ENCODE measurements at places on chromosomes 7 and 10.
A peak's percentile ranks its signal among the peaks of the same experiment; 100 is the strongest.

GRCh38 chr10:32210306-32211045, 136.5 kb downstream of the EPC1 start:
- peak; percentile 70 for DNase-seq

- DNase-seq: peak; percentile 97
Measured at GRCh38 chr7:140625908-140626868, 14.4 kb downstream of the DENND2A start.

- no peak for DNase-seq
Measured at GRCh38 chr10:44199267-44199666, 185.6 kb downstream of the CXCL12 start.

DNA sequence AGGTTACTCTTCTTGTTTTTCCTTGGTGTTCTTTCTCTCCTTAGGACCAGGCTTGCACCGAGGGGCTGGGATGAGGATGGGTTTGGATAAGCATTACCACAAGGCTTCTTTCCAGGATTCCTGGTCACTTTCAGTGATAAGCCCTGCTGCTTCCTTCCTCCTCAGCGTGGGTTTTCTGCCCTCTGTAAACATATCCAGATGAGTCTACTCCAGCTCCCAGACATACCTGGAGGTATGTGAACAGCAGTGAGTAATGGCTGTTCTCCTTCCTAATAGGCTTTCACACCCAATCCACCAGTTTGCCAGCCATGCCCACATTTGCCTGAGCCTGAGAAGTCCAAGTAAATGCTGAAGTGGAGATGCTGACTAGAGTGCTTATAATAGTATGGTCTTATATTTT, 229.8 kb upstream of the YAE1 start:
- no peak for DNase-seq

DNA sequence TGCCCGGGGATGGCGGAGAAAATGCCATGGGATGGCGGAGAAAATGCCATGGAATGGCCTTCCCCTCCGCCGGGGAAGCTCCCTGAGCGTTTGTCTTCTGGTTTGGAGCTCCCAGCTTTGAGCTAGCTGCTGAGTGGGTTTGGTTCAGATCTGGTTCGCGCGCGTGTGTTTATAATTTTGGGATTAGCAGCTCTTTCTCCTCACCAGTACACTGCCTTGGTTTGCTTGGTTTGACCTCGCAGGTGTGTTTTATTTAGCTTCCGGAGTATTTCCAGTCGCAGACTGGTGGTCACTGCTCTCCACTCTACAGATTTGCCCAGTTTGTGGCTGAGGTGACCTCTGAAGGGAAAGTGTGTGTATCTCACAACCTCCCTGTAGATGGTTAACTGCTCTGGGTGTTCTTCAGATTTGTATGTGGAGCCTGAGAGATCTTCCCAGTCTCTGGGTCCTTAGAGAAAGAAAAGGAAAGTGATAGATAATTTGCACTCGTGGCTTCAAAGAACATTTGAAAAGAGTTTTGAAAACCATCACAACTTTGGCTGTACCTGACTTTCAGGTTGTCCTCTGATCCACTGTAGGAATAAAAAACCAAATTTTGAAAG, 597 bp downstream of the ZNF277 start:
- DNase-seq: peak; percentile 4

GRCh38 chr7:100489121-100489520, 5.4 kb downstream of the NYAP1 start:
- no peak for DNase-seq

DNA sequence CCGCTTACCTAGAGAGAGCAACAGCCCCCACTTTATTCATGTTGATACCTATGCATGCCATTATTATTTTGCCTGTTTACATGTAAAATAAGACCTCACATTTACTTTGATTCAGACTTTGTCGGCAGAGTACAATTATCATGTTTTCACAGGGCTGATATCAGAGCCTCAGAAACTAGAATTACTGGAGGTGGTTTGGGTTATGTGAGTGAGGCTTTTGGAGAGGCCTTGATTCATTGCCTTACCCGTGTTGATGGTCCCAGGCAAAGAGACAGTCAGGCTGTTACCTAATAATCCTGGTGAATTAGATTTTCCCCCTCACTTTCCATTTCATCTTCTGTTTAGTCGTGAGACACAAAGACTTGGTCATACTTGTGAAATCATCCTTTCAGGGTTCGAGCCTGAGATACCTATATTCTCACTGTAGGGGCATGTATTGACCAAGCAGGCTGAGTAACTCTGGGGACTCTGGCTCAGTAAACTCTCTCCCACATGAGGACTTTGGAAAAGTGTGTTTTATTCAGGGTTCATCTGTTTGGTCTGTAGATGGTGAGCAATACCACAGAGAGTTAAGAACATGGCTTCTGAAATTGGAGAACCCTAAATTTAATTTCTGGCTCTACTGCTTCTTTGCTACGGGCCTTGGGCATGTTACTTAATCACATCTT, 150.9 kb downstream of the CELF2 start:
- no peak for DNase-seq

GRCh38 chr10:130179640-130180039, 43.4 kb downstream of the GLRX3 start:
- peak; percentile 70 for DNase-seq

DNA sequence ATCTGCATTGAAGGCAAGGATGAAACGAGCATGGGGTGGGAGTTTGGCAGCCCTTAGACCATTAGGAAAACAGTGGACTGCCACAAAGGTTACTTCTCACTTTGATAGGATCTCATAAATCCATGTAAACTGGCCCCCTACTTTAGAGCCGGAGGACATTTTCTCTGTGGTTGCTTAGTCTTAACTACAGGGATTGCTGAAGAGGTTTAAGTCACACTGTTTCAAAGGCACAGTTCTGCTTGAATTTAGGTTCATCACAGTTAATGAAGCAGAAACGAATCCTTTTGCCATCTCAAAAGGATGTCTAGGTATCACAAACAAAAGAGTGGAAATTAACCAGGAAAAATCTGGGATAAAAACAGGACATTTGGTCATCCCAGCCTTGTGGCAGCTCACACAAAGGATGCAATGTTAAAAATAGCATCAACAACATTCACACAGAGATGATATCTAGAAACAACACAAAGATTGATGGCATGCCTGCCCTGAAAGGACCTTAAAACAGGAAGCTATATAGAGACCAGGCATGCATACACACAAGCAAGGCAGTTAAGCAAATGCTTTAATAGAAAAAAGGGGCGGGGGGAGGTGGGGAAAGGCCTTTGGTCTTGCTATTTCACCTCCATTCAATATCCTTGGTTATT, 74.0 kb downstream of the DOCK4 start:
- no peak for DNase-seq
